ENCODE measurements at places on chromosomes 16 and 17. TPM values are rescaled to one million over a fixed set of nuclear protein-coding genes. Genes with fewer than 3 reads are reported as not detected.

Gene CCL8
- not detected for total RNA-seq

Gene CLEC3A
- not detected for total RNA-seq

Gene MT1X
- total RNA-seq, result 14.4 TPM

Gene MIEF2
- 15.1 TPM for total RNA-seq

Gene TBC1D3C
- not detected for total RNA-seq

Gene KCNG4
- under 0.01 TPM for total RNA-seq

Gene MMD
- 4.0 TPM for total RNA-seq

Gene CPHXL2
- not detected for total RNA-seq

Gene SLC16A5
- 1.5 TPM for total RNA-seq

Gene PRR35
- total RNA-seq, result not detected

Gene ZMYND15
- 0.06 TPM for total RNA-seq

Gene CHST5
- not detected for total RNA-seq

Gene OR3A3
- total RNA-seq, result not detected

Gene OSGIN1
- 2.2 TPM for total RNA-seq

Gene PNMT
- not detected for total RNA-seq

Gene MTSS2
- 20.0 TPM for total RNA-seq

Gene CENPT
- total RNA-seq, result 27.5 TPM

Gene DCXR
- 43.1 TPM for total RNA-seq

Gene NPTX1
- total RNA-seq, result 163 TPM

Gene ZCCHC14
- 11.5 TPM for total RNA-seq

Gene ST6GALNAC2
- 5.7 TPM for total RNA-seq

Gene KCNJ16
- total RNA-seq, result not detected

Gene TNP2
- total RNA-seq, result under 0.01 TPM

Gene GPR142
- not detected for total RNA-seq

Gene CES4A
- 1.3 TPM for total RNA-seq

Gene RAB37
- total RNA-seq, result 1.1 TPM

Gene ABCC3
- 5.4 TPM for total RNA-seq

Gene ZNF423
- 5.9 TPM for total RNA-seq

Gene EMP2
- total RNA-seq, result 38.4 TPM

Gene DBF4B
- total RNA-seq, result 4.4 TPM

Gene PPP1R1B
- total RNA-seq, result 0.25 TPM

Gene NPB
- 0.37 TPM for total RNA-seq

Gene NPIPA3
- 1.3 TPM for total RNA-seq

Gene KRT38
- total RNA-seq, result not detected

Gene CALB2
- total RNA-seq, result not detected

Gene CCDC78
- total RNA-seq, result 0.79 TPM

Gene SMIM36
- not detected for total RNA-seq

Gene AHSP
- not detected for total RNA-seq

Gene FOXN1
- total RNA-seq, result not detected

Gene ADAP2
- 0.79 TPM for total RNA-seq

Gene PLA2G10
- not detected for total RNA-seq

Gene SEZ6L2
- 6.3 TPM for total RNA-seq

Gene SLC16A13
- 0.12 TPM for total RNA-seq

Gene CCT6B
- 2.6 TPM for total RNA-seq

Gene CES5A
- total RNA-seq, result not detected

Gene YPEL2
- total RNA-seq, result 16.9 TPM

Data from aortic smooth muscle cell (primary cell).